ENCODE measurements at places on chromosomes 16 and 17.

DNA sequence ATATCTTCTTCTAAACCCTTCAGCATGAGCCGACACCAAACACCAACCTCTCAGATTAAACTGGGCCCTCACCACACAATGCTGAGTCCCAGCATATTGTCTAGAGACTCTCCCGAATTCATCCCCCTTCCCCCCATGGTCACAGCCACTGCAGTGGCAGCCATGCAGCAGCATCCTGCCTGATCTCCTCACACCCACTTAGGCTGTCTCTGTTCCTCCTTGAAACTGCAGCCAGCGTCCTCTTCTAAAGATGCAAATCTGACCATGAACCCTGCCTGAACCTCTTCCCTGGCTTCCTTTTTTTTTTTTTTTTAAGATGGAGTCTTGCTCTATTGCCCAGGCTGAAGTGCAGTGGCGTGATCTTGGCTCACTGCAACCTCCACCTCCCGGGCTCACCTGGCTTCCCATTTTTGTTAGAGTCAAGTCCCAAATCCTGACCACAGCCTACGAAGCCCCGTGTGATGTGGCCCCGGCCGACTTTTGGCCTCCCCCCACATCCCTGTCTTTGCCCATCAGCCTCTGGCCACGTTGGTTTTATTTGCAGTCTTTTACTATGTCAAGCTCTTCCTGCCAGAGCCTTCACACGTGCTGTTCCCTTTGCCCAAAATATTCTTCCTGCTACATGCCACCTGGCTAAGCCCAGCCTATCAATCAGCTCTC is 2.8 kb downstream of the FA2H start:
- DNase-seq = no peak

DNA sequence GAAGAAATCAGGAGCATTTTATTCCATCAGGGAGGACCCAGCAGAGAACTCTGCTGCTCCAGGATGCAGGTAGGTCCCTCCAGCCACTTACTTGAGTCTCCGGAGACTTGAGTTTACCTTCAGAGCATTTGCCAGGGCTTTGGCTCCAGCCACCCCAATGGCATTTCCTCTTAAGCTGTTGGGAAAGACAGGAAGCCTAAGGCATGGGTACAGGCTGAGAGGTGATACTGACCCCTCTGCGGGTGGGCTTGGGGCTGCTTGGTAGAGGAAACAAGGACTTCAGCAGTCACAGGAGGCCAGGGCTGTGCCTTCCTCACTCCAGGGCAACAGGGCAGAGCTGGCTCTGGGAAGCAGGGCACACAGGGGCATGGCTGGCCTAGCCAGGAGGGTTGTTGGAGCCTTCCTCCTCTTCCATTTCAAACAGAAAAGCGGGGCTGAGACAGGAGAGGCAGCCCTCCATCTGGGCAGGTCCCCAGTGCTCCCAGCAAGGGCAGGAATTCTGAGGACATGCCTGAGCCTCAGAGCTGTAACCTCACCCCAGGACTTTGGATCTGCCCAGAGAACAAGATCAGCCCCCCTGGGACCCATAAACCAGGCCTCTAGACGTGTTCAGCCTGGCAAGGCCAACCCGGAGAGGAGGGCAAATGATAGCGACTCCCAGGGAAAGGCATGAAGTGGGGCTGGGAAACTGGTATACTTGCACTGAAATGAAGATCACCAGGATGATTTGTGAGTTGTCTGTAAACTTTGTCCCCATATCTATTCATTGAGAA is 34.4 kb downstream of the NLRC3 start:
- DNase-seq = no peak

- DNase-seq = peak; percentile 69
Observed at GRCh38 chr16:81431554-81432353, 12.9 kb upstream of the CMIP start.

GRCh38 chr16:88897696-88898425 is 31.4 kb upstream of the PABPN1L start:
- DNase-seq = no peak

DNA sequence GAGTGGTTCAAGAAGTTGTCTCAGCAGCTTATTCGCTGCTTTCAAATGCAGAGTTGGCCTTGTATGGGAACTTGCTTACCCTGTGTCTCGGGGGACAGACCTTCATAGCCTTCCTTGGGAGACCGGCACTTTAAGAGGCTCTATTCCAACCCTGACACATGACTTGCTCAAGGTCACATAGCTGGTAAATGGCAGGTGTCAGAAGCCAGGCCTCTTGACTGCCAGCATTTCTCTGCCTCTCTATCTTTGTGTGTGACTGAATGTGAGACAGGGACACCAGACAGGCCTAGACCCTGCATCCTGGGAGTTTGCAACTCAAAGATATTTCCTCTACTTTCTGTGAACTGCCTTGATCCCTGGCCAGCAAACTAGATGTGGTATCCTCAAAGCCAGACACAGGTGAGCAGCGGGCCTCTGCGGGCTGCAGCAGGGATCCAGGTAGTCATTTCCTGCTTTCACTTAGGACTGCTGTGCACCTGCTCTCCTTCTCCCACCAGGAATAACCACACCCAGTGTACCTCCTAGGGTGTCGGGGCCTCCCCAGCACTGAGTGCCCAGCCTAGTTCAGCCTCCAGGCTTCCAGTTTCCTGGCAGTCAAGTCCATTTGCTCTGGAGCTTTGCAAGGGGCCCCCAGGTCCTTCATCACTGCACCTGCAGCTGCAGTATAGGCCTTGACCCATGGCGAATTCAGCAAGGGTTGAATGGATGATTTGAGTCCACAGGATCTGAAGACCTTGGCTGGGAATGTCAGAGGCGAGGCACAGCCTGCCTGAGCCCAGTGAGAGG is 116.6 kb upstream of the TNRC6C start:
- no peak for DNase-seq

DNA sequence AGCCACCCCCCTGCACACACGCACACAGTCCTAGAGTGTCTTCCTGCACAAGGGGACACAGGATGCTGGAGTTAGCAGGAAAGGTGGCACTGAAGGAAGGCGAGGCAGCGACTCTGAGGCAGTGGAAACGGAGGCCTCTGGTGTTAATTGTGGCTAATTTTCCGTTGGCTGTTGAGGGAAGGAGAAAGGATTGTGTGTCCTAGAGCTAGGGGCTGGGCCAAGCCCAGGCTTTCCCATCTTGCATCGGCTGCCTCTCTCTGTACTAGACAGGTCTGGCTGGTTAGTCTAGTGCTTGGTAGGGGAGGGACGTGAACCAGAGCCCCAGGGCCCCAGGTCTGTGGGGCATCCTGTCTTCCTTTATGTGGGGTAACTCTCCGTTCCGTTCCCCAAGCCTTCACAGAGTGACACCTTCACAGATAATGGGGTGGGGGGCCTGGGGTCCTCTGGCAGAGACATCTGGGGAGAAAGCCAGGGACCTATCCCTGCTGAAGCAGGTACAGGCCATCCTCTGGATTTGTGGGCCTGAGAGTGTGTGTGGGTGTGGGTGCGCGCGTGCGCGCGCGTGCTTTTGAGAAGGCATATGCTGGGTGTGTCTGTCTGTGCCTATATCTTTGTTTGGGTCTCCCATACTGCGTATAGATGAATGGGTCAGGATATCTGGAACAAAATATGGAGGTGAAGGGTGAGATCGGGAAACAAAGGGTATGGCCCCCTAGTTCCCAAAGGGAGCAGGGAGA is at the start of gene CHD3:
Gene CHD3 (plus strand): TSS at position 606 of the 737 bp plus-strand sequence. CDS start 212 bp downstream, outside the sequence.
- no peak for DNase-seq

DNA sequence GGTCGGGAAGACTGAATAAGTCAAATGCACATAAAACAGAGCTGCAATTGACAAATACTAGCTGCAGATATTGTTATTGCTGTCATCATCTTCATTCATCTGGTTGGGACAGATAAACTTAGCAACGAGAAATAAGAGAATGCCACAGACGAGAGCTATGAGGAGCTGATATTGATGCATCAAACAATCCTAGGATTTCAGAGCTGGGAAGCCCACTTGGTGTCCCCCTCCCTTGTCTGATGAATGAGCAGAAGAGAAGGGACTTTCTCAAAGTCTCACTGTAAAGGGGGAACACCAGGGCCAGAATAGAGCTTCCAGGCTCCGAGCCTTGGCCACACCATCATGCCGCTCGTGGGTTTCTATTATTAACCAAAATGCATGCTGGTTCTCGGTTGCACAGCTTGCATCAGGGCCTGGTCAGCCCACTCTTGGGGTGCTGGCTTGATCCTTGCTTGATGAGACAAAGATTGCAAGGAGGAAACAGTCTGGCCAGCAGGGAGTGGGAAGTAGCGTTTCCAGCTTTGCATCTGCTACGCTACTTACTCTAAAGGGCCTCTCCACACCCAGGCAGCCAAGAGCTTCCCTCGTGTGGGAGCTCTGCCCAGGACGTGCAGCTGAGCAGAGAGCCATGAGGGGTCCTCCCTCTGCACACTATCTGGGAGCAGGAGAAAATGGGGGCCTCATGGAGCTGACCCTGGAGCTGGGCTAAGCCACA is 28.4 kb upstream of the EMP2 start:
- no peak for DNase-seq

DNA sequence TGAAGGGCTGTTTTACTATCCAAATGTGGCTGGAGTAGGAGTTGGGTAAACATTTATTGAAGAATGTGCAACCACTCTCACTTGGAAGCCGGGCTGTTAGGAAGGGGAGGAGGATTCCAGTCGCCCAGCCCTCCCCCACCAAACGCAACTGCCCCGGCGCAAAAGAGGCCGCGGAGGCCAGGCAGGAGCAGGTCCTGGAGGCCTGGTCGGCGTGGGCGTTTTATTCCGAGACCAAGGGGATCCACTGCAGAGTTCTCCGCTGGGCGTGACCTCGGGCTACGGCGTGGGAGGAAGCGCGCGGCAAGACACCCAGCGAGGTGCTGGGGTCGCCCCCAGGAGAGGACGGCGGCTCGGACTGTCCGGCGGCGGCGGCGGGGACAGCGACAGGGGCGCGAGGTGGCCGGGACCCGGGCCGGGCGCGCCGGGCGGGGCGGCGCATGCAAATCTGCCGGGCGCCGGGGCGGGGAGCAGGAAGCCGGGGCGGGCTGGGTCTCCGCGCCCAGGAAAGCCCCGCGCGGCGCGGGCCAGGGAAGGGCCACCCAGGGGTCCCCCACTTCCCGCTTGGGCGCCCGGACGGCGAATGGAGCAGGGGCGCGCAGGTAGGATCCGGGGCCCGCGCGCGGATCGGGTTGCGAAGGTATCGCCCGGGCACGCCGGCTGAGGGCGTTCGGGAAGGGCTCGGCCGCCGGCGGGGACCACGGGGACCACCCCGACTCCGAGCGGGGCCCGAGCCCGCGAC is at the start of gene IL4R:
Gene IL4R (plus strand): TSS at position 553 of the 739 bp plus-strand sequence. CDS start 26,230 bp downstream, outside the sequence.
- peak; percentile 66 for DNase-seq

DNA sequence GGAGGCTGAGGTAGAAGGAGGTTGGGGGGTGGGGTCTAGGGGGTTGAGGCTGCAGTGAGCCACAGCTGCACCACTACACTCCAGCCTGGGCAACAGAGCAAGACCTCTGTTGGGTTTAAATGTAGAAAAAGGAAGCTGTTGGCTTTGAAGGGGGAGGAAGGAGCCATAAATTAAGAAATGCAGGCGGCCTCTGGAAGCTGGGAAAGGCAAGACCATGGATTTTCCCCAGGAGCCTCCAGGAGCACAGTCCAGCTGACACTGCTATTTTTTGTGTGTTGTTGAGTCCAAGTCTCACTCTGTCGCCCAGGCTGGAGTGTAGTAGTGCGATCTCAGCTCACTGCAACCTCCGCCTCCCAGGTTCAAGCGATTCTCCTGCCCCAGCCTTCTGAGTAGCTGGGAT is 15.9 kb downstream of the LITAF start:
- DNase-seq = no peak

- DNase-seq = no peak
Observed at GRCh38 chr17:48054238-48055185, 6.4 kb downstream of the NFE2L1 start.

DNA sequence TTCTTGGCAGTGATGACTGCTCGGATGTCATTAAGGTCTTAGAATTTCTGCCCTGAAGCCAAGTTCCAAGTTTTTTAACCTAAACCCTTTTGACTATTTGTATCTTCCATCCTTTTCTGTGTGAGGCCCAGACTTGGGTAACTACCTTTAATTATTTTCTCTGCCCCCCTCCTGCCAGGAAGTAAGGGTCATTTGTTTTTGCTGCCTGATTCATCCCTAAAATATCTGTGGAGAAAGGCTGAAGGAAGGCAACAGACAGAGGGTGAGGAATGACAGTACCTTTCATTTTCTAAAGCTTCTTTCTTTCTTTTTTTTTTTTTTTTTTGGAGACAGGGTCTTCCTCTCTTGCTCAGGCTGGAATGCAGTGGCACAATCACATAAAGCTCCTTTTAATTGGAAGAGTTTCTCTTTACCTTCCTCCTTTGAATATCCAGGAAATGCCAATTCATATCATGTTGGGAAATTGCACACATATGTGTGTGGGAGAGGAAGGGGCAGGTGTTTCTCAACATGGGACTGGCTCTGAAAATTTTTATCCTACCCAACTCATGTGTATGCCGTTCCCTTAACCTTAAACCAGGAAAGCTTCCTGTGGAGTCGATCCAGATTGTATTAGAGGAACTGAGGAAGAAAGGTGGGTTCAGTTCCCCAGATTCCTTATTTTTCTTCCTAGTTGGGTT is 957 bp downstream of the VPS25 start:
- DNase-seq = no peak

DNA sequence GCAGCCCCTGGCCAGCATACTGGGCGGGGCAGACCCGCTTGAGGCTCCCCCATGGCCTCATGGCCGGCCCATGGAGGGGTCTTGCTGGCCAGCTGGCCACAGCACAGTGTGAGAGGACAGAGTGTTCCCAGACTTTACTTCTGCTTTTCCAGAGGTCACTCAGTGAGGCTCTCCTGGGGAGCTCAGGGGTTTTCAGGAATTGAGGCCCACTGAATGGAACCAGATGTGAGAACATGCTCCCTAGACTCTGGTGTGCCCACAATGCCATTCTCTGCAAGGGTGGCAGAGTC is 21.2 kb downstream of the ATP6V0D1 start:
- no peak for DNase-seq

DNA sequence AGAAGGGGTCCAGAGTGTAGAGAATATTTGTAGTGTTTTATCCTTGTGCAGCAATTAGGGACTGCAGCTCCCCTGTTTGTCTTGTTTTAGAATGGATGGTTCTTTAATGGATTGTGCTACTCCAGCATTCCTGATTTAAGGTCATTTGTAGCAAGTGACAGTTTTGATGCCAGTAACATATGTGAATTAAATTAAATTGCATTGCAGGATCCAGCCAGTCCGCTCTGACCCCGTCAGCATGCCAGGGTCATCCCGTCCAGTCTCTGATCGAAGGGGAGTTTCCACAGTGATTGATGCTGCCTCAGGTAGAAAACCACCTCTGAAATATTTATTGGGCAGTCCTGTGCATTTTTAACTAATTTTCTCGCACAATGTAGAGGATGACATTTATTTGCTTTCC is 315.4 kb upstream of the TBX2 start:
- no peak for DNase-seq

GRCh38 chr16:66834746-66835145 is 4.0 kb upstream of the NAE1 start:
- DNase-seq = no peak

Measured in CD4-positive, alpha-beta T cell treated with Interleukin-15 for 1 hour (primary cell).